ENCODE measurements at places on chromosomes 3 and 15.

GRCh38 chr3:146195030-146195429 lies 34.0 kb upstream of the PLOD2 start:
- no peak for DNase-seq

GRCh38 chr15:50095938-50096821 lies 22.9 kb downstream of the ATP8B4 start:
- no peak for DNase-seq

GRCh38 chr3:171770689-171771620 lies 39.3 kb downstream of the PLD1 start:
- no peak for DNase-seq

GRCh38 chr3:186930143-186930640 lies at the start of gene ST6GAL1:
Gene ST6GAL1, plus strand, starts transcription at chr3:186930526. Its CDS starts 112,178 bp downstream, at chr3:187042704.
- peak; percentile 57 for DNase-seq

DNA sequence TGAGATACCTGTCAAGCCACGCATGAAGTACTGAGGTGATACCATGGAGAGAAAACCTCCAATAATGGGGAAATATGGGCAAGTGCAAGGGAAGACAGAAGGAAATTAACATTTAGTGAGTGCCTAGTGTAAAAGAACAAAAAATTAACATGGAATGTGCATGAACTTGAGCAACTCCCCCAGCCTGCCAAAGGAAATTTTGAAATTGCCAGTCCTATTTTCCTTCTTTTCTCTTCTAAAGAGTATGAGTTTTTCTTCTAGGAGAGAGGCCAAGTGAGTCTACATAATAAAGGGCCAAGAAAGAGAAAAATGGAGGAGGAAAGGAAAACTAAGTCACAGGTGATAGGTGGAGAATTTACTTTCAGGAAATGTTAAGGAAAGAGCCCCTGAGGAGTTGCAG lies 602.4 kb upstream of the MDFIC2 start:
- no peak for DNase-seq

- DNase-seq = no peak
Measured at GRCh38 chr15:55250392-55250791, 39.2 kb downstream of the RAB27A start.

GRCh38 chr3:121735047-121735696 lies 14.4 kb downstream of the GOLGB1 start:
- no peak for DNase-seq

GRCh38 chr3:169218314-169218983 lies 445.1 kb downstream of the MECOM start:
- no peak for DNase-seq

GRCh38 chr3:194352667-194353246 lies 1.6 kb upstream of the CPN2 start:
- no peak for DNase-seq

Data from activated T-cell treated with anti-CD3 and anti-CD28 coated beads for 4 hours (primary cell).